ENCODE measurements at places on chromosomes 11 and 22.

DNA sequence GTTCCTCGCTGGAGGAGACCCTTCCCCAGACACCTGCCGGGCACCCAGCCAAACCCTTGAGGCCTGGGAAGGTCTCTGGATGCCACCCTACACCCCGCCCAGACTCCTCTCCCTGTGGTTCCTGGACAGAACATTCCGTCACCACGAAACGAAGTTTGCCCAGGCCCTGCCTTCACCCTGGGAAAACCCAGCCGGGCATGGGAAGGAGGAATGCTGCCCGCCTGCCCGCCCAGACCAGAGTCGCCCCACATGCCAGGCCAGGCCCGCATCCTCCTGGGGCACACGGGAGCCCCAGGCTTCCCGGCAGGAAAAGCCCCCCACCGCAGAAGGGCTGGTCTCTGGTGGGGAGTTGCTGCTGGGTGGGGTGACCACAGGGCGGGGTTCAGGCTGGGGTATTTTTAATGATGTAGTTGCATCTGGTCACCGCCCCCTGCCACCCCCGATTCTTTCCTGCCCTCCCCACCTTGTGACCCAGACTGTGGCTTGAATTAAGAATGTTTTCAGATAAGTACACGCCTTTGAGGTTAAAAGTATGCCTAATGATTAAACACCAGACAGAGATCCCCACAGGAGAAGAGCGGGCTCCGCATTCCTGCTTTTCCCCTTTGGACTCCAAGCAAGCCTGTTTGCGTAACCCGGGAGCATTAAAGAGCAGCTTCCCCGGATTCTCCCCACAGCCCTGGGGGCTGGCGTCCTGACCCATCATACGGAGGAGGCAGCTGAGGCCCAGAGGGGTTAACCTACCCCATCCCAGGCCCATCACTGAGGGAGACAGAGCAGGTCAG lies 44.6 kb upstream of the PPARA start:
- no peak for DNase-seq

- no peak for DNase-seq
Observed at GRCh38 chr11:1742371-1742770, 8.0 kb downstream of the IFITM10 start.

DNA sequence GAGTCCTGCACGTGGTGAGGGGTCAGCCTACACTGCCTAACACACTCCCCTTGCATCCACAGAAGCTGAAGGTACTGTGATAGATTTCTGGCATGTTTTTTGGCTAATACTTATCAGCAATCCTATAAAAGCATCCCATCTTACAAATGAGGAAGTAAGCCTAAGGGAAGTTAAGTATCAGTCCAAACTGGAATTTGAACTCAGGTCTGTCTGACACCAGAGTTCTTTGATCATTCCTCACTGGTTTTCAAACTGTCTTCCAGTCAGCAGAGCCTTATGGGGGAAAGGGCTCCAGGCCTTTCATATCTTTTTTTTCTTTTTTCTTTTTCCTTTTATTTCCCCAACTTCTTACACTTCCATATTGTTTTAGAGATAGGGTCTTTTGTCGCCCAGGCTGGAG lies 105.6 kb downstream of the RBFOX2 start:
- DNase-seq = no peak

DNA sequence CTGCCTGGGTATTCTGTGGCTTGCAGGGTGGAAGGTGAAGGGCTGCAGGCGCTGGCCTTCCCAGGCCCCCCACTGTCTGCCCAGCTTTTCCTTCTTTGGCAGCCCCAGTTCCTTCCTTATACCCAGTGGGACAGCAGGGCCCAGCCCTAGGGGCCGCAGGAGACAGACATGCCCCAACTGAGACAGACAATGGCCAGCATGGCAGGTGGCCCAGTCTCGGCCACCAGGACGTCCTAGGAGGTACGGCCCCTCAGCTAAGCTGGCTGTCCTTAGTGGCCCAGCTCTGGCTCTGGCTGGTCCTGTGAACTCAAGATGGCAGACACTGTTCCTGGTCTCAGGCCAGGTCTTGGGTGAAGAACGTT lies 35.9 kb downstream of the RTN4R start:
- DNase-seq = no peak

GRCh38 chr11:108786281-108786990 lies 121.6 kb downstream of the DDX10 start:
- no peak for DNase-seq

GRCh38 chr11:75263944-75264349 lies 23.4 kb downstream of the TPBGL start:
- no peak for DNase-seq

DNA sequence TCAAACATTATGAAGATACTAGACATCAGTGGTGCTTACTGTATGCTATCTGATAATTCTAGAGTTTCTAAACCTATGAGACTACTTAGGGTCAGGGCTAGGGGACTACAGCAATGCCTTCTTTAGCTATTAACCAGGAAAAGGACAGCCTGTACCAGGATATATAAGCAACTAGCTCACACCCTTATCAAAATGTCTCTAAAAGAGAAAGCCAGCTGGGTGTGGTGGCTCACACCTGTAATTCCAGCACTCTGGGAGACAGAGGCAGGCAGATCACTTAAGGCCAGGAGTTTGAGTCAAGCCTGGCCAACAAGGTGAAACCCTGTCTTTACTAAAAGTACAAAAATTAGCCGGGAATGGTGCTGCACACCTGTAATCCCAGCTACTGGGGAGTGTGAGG lies 55.8 kb downstream of the RAB6A start:
- DNase-seq = no peak

DNA sequence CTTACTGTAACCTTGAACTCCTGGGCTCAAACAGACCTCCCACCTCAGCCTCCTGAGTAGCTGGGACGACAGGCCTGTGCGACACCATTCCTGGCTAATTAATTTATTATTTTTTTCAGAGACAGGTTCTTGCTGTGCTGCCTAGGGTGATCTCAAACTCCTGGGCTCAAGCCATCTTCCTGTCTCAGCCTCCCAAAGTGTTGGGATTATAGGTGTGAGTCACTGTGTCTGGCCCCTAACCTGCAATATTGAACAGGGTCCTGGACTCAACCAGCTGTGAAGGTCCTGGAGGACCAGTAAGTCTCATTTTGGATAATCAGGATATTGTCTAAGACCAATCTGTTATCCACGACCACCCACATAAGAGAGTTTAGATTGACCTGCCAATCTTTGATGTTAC lies 15.2 kb downstream of the CCDC134 start:
- no peak for DNase-seq

- DNase-seq = no peak
Observed at GRCh38 chr22:35642305-35642741, 5.9 kb upstream of the APOL6 start.

GRCh38 chr11:134544095-134544815 lies 132.2 kb upstream of the B3GAT1 start:
- no peak for DNase-seq

GRCh38 chr11:68325183-68325906 lies 13.0 kb downstream of the LRP5 start:
- no peak for DNase-seq

DNA sequence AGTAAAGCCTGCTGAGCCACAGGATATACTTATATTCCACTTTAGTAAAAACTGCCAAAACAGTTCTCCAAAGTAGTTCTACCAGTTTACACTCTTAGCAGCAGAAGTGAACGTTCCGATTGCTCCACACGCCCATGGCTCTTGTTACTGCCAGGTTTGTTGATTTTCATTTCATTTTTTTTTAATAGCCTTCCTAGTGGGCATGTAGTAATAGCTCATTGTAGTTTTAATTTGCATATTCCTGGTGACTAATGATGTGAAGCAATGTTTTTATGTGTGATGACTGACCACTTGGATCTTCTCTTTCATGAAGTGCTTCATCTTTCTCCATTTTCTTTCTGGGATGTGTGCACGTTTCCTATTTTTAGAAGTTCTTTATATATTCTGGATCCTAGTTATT lies 4.8 kb upstream of the C11orf97 start:
- DNase-seq = no peak

GRCh38 chr11:117002639-117003299 lies 95.5 kb downstream of the SIK3 start:
- no peak for DNase-seq

DNA sequence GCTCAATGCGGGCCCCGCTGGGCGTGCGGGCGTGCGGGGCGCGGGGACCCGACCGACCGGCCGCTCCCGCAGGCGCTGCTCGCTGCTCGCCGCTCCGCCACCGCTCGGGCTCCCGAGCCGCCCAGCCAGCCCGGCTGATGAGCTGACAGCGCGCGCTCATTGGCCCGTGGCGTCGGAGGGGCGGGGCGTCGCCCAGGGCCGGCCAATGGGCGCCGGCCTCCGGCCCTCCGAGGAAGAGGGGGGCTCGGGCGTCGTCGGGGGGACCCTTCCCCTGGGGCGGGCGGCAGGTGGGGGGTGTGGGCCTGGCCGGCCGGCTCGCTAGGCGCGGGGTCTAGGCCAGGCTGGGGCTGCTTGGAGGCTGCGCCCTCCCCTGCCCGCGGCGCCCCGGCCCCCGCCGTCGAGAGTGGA lies at the start of gene SCUBE1:
TSS of gene SCUBE1 (minus strand) at position 111 of the 408 bp plus-strand sequence. CDS start 111 bp downstream, outside the sequence.
- no peak for DNase-seq

DNA sequence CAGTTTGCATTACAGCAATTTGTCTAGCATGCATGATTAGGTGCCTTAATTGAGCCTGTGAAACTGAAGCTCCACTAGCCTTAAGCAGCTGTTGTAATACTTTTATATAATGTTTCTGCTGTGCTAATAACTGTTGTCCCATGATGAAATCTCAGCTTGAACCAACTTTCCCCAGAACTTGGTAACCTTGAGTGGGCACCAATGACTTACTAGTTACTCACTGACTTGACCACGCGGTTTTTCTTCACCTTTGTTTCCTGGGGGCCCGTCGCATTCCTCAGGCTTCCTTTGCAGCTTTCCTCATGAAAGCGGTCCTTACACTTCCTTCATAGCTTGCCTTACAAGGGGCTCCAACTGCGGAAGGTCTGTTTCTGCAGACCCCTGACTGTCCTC lies 11.2 kb upstream of the GLYATL1 start:
- DNase-seq = no peak

DNA sequence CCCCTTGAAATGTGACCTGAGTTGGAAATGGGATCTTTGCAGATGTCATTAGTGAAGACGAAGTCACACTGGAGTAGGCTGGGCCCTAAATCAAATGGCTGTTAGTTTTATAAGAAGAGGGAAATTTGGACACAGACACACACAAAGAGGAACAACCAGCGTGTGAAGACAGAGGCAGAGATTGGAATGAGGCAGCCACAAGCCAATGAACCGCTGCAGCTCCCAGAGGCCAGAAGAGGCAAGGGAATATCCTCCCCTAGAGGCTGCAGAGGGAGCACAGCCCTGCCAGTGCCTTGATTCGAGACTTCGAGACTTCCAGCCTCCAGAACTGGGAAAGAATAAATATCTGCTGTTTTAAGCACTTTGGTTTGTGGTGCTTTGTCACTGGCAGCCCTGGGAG lies 484.5 kb downstream of the MN1 start:
- no peak for DNase-seq

DNA sequence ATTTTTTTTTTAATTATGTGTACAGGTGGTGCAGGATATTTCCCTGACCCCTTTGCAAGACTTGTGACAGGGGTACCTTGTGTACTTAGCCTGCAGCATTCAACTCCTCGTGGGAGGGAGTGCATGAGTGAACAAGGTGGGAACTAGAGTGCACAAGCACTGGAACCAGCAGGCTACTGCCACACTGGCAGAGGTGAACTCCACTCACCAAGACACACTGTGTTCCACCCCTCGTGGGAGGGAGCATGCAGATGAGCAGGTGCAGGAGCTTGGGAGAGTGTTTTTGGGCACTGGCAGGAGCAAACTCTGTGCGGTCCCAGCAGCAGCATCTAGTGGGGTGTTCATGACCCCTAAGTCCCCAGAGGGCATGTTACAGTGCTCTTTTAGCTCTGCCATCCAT lies 282.7 kb upstream of the PLET1 start:
- DNase-seq = no peak

- DNase-seq = no peak
Observed at GRCh38 chr11:91513734-91514133, 710.9 kb upstream of the FAT3 start.

DNA sequence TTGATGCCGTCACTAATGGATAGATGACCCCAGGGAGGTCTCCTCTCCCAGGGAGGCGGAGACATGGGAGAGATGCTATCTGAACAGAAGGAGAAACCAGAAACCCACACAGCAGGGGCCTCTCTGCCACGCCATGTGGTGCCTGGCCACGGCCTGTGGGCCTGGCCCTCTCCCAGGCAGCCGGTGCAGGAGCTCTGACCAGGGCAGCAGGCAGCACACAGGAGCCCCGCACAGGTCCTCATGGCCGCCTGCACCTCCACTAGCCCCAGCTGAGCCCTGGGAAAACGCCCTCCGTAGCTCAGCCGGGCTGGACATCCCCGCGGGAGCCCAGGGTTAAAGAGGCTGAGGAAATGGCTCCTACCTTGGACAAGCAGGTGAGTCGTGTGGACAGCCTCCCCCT lies 19.8 kb downstream of the IGSF9B start:
- DNase-seq = no peak

- DNase-seq = no peak
Observed at GRCh38 chr11:119051440-119052162, 5.4 kb downstream of the HYOU1 start.

GRCh38 chr11:127109796-127110480 lies 109.4 kb upstream of the KIRREL3 start:
- no peak for DNase-seq

DNA sequence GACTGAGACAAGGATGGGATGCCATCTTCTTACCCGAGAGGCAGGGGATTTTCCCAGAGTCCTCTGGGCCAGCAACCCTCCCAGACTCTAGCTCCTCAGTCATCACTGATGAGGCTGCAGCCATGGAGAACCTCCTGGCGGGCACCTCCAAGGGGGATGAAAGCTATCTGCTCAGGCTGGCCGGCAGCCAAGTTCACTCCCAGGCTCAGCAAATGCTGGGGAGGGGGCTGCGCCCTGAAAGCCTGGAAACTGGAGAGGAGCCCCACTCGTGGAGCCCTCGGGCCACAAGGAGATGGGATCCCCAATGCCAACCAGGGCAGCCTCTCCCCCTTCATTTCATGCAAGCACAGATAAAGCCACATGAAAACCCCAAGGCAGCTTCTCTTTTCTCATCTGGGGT lies 75.0 kb downstream of the CACNA1I start:
- no peak for DNase-seq

All from effector CD8-positive, alpha-beta T cell (primary cell).